ENCODE measurements at places on chromosomes 3 and 15. TPM values are rescaled to one million over a fixed set of nuclear protein-coding genes. Genes with fewer than 3 reads are reported as not detected.

Gene RARB
- total RNA-seq, result 13.0 TPM

Gene SOX14
- total RNA-seq, result not detected

Gene MKRN2OS
- total RNA-seq, result not detected

Gene IQCH
- total RNA-seq, result 1.6 TPM

Gene CHRM5
- total RNA-seq, result 0.01 TPM

Gene SLC28A2
- not detected for total RNA-seq

Gene ACAN
- total RNA-seq, result 0.26 TPM

Gene FSTL1
- total RNA-seq, result 65.7 TPM

Gene CHST13
- total RNA-seq, result 0.98 TPM

Gene TARS3
- 6.8 TPM for total RNA-seq

Gene B3GALNT1
- total RNA-seq, result 0.08 TPM

Gene ITIH1
- not detected for total RNA-seq

Gene MYRIP
- total RNA-seq, result not detected

Data from A549 treated with CpdA at 1 μM for 4 hours (cell line).